H9 (cell line): ENCODE measurements at places on chromosomes 13 and 19.

- DNase-seq: no peak
Observed at GRCh38 chr13:85694992-85695391, 104.2 kb downstream of the SLITRK6 start.

- DNase-seq: no peak
Observed at GRCh38 chr13:32951580-32951979, 64.6 kb upstream of the KL start.

GRCh38 chr19:20969898-20970297 is 46.8 kb downstream of the ZNF85 start:
- no peak for DNase-seq

- DNase-seq: no peak
Observed at GRCh38 chr13:106911020-106911419, 343.1 kb upstream of the ARGLU1 start.

- no peak for DNase-seq
Observed at GRCh38 chr13:44137466-44137865, 236.2 kb upstream of the SERP2 start.

DNA sequence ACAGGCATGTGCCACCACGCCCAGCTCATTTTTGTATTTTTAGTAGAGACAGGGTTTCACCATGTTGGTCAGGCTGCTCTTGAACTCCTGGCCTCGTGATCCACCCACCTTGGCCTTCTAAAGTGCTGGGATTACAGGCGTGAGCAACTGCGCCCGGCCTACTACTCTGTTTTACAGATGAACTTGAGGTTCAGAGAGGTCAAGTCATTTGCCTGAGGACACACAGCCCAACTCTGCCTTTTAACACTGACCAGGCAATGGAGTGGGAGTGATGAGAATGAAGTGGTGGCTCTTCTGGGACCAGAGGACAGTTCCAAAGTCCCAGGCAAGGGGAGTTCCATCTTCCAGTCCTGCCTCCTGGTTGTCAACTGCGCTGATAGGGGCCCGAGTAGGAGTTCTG is 41.4 kb downstream of the CERS4 start:
- DNase-seq: no peak
